ENCODE measurements at places on chromosomes 4 and X. TPM values are rescaled to one million over a fixed set of nuclear protein-coding genes. Genes with fewer than 3 reads are reported as not detected.

Gene HSFX2
- total RNA-seq: not detected

Gene ZCCHC13
- total RNA-seq: not detected

Gene ARHGEF9
- 37.5 TPM for total RNA-seq

Gene LNX1
- total RNA-seq: 9.1 TPM

Gene LDB2
- total RNA-seq: 27.4 TPM

Gene XAGE1B
- total RNA-seq: not detected

Gene NAP1L5
- 1.6 TPM for total RNA-seq

Gene NPY1R
- total RNA-seq: 0.69 TPM

Gene PRIMPOL
- 11.4 TPM for total RNA-seq

Gene ZNF630
- total RNA-seq: 3.0 TPM

Gene H2BW2
- not detected for total RNA-seq

Gene MAGEB1
- total RNA-seq: not detected

Gene PCDH18
- total RNA-seq: 3.9 TPM

Gene TNIP3
- total RNA-seq: not detected

DNA sequence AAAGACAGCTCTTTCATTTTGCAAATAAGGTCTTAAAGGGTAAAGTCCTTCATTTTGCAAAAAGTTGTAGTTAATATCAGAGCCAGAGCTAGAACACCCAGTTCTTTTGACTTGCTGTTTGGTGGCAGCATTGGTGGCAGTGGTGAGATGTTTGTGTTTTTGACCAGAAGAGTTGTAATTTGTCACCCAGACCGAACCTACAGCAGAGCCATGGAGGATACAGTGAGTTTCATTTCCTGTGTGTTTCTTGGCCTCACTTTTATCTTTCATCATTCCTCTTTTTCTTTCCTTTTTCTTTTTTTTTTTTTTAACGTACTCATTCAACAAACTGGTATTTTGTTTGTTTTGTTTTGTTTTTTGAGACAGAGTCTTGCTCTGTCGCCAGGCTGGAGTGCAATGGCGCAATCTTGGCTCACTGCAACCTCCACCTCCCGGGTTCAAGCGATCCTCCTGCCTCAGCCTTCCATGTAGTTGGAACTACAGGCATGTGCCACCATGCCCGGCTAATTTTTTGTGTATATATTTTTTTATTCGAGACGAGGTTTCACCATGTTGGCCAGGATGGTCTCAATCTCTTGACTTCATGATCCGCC, 116.4 kb downstream of the AFF1 start:
- DNase-seq: no peak

DNA sequence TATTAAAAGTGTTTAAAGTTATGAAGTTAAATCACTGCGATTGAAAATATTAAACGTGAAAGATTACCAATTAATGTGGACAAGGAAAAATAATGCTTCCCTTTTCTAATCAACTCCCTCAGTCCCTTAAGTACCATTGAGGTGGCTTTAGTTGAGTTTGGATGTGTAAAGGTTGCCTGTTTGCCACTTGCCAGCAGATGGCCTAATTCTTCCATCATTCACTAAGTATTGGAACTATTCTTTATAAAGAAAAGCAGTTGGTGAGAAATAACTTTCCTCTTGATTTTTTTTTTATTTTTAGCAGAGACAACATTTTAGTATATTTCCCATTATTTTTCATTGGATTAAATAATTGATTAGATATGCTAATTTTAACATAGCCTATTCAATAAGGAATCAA, 295.9 kb upstream of the TACR3 start:
- no peak for DNase-seq

DNA sequence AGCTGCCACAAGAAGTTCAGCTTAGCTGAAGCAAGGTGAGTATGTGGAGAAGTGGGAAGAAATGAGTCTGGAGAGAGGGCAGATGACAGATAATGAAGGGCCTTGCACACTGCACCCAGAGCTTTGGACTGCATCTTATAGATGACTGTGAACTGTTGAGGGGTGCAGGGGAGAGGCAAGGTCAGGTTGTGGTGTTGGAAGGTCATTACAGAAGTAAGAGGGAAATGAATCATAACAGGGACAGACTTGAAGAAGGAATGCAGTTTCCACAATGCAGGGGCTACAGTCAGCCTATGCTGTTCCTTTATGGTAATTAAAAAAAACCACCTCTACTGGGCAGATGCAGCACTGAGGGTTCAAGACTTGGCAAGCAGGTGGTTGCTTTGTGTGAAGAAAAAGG, 4.8 kb upstream of the IGFBP7 start:
- DNase-seq: no peak

DNA sequence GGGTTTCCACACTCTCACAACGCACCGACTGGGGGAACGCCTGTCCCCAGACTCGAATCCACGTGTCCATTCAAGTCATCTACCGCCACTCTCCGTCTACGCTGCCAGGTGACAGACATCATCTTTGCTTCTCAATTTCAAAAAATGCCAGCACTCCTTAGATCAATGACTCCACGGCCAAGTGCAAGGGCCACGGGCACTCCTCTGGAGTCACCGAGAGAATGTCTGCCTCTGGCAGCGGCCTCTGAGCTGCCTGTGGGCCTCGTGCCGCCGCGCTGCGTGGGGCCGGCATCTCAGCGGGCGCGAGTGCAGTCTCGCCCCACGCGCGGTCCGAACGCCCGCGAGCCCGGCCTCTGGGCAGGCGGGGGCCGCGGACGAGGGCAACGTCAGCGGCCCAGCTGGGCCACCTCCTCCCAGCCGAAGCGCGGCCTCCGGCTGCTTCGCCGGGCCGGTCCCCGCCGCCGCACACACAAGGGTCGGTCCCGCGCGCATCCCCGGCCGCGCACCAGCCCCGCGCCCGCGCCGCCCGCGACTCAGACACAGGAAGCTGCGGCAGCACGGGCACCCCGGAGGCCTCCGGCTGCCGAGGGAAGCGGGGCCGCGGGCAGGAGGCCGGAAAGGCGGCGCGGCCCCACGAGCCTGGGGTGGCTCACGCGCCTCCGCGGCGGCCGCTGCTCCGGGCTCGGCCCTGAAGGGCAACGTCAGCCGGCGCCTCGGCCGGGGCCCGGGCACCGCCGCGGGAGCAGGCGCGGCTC, 450 bp downstream of the ACSL1 start:
- DNase-seq: peak; percentile 68

- DNase-seq: no peak
Observed at GRCh38 chr4:53267026-53267425, 98.8 kb downstream of the SCFD2 start.

- no peak for DNase-seq
Observed at GRCh38 chrX:111470681-111471403, 40.6 kb upstream of the SERTM2 start.

- peak; percentile 83 for DNase-seq
Observed at GRCh38 chr4:7843831-7844593, 95.6 kb downstream of the AFAP1 start.

DNA sequence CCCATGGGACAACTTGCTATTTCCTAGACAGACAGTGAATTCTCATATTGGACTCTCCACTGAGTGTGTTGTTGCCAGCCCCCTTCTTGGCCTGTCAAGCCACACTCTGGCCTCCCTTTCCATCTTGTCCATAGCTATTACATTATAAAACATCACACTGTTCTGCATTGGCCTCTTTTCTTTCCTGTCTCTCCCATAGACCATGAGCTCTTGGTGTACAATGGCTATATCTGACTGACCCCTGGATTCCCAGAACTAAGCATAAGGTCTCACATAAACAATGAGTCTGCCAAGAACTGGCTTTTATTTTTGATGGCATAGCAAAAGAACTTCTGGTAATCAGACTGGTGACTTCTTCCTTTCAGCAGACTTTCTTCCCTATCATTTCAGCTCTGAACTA, 23.8 kb downstream of the STARD8 start:
- no peak for DNase-seq

GRCh38 chrX:43728002-43728401, 71.9 kb downstream of the MAOA start:
- DNase-seq: no peak

DNA sequence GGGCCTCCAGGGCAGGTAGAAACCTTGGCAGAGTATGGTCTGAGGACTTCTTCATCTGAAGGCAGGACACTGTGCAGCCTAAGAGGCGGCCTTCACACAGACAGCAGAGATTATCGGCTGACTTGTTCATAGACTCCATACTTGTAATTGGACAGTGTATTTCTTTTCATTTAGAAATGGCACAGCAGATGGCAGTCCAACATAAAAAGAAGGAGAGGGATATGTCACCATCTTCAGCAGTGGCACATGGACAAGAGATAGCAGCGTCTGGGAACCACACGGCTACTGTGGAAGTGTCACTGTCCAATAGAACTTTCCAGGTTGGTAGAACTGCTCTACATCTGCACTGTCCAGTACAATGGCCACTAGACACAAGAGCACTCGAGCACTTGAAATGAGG, 21.7 kb upstream of the GEMIN8 start:
- no peak for DNase-seq

GRCh38 chrX:38991656-38992440, 190.6 kb downstream of the MID1IP1 start:
- DNase-seq: no peak

GRCh38 chr4:75948822-75949444, 8.1 kb upstream of the NAAA start:
- DNase-seq: no peak

- DNase-seq: no peak
Observed at GRCh38 chrX:122220644-122221373, 963.3 kb upstream of the GRIA3 start.

GRCh38 chrX:10109695-10110094, 47.1 kb upstream of the CLCN4 start:
- DNase-seq: peak; percentile 78

GRCh38 chrX:69555481-69556041, 51.4 kb downstream of the NALF2 start:
- DNase-seq: no peak

- DNase-seq: no peak
Observed at GRCh38 chr4:22901631-22902030, 208.9 kb downstream of the GBA3 start.

- no peak for DNase-seq
Observed at GRCh38 chr4:99947190-99947578, 766 bp upstream of the DNAJB14 start.

DNA sequence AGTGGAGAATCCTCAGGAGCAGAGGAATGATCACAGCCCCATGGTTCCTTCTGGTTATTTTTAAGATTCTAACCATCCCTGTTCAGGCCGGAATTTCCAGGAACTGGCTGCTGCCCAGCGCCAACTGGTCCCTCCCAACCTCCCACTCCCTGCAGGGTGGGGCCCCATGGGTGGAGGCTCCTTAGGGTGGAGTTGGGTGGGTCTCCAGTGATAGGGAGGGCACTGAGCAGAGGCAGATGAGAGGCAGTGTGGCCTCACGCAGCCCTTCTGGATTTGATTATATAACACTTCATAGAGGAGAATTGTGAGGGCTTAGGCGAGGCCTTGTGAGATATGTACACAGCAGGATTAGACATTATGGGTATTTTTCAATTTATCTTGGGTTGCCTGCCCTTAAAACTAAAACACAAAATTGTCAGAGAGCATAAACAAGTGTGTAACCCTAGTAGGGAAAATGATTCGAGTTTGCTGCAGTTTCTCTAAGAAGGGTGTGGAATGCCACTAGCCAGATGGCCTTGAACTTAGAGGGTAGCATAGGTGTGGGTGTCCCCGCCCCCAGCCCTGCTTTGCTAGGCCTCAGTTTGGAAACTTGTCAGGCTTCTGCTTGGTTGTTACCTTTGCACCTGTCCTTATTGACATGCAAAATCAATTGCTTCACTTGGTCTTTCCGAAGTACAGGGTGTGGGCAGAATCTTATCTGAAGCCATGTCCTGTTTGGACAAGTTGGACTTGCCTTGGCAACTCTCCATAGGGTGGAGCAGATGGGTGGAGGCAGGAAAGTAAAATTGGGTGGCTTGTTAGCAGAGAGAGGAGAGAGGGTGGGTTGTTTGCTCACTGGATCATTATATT, 9.4 kb downstream of the KLF3 start:
- DNase-seq: peak; percentile 74

- DNase-seq: no peak
Observed at GRCh38 chrX:120604361-120604782, 471 bp downstream of the MCTS1 start.

GRCh38 chrX:27968352-27968751, 12.9 kb downstream of the DCAF8L1 start:
- DNase-seq: no peak

GRCh38 chrX:111151764-111152163, 55.8 kb downstream of the PAK3 start:
- no peak for DNase-seq

DNA sequence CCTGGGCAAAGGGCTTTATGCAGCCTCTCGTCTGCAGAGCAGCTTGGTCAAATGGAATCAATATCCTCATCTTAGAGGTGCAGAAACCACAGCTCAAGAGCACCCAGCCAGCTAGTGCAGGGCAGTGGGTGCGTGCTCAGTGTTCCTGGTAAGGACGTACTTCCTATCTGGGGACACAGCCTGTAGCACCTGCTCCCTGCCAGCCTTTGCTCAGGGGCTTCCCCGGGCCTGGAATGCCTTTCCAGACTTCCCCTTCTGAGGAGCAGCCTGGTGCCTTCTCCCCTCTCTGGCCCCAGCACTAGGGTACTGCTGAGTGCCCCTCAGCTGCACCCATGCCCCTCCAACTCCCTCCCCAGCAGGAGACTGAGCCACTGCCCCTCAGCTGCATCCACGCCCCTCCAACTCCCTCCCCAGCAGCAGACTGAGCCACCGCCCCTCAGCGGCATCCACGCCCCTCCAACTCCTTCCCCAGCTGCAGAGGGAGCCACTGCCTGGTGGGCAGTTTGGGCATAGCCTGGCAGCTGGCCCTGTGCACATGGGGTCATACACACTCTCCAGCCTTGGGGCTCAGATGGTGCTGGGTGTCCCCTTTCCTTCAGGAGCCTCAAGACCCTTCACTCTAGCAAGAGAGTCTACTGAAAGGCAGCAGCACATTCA, 42.2 kb upstream of the AFAP1 start:
- no peak for DNase-seq

DNA sequence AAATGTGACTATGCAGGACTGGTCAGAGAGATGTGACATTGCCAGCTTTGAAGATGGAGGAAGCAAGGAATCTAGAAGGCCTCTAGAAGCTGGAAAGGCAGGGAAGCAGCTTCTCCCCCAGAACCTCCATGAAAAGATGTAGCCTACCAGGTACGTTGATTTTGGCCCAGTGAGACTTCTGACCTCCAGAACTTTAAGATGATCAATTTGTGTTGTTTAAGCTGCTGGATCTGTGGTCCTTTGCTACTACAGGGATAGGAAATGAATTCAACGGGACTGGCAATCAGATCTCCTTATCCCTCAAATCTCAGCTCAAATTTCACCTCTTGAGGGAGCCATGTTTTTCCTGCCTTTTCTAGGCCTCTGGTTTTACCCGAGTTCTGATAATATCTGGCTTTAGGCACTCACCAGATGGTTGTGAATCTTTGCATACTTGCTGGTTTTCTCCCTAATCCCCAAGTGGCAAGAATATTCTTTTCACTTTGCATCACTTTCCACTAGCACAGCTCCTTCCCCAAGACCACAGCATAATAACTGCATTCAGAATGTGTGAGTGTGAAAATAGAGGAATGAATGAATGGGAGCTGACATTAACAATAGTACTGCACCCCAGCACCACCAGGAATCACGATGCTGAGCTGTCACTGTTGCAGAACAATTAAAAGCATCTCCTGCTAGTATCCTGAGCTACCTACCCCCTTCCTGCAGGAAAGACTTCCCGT, 25.5 kb upstream of the TMSB4X start:
- no peak for DNase-seq

- DNase-seq: no peak
Observed at GRCh38 chr4:171430495-171430894, 382.7 kb upstream of the GALNTL6 start.

- peak; percentile 87 for DNase-seq
Observed at GRCh38 chr4:22515888-22516541, at the start of gene ADGRA3. ADGRA3 (minus strand) TSS chr4:22516066; CDS start chr4:22515784, 282 bp downstream.

GRCh38 chr4:37757121-37757520, 69.4 kb upstream of the PGM2 start:
- no peak for DNase-seq

Data from left ventricle myocardium superior (tissue), 1 donor.